ENCODE measurements at places on chromosomes 3 and 15.

DNA sequence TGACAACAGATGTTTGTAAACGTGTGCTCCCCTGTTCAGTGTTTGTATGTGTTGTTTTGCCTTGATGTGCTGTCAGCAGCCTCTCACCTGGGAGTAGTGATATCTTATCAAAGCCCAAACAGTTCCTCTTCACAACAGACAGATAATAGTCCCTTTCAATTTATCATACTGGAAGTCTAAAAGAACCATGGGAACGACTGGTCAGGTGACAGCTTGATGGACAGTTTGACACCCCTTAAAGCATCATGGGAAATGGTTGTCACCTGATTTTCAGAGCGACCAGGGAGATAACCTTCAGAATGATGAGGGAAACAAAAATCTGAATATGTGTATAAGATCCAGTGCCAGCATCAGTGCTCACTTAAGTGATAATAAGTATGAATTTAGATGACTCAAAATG, 146.3 kb upstream of the SOX2 start:
- DNase-seq, result no peak

DNA sequence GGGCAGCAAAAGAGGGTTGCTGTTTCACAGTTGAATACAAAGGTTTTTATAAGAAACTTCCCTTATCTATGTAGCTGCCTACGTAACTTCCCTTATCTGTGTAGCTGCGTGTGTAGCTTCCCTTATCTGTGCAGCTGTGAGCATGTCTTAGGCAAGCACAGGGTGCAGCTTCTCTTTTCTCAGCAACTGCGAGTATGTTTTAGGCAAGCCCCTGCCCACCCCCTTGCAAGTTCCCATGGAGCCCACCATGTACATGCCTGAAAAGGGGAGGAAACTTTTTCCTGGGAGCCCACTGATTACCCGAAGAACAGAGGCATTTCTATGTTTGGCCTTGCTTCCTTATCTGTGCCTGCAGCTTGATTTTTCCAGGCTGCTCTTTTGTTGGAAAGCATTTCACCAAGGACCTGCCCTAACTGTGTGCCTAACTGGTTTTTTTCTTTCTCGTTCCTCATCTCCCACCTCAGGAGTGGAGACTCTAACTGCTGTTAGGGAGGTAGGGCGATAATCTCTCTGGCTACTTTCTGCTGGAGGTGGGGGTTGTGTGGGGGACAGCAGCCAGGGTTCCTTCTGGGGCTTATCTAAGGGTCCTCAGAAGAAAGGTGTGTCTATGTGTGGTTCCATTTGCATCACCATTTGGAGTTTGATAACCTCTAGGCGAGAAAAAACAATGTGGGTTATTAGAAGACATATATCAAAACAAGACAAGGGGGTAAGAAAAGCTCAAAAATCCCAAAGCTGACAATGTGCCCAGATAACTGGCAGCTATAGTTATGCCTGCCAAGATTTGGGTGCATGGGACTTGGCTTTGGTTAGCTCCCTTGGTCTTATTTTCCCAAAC, 26.0 kb downstream of the SORD start:
- DNase-seq, result no peak

DNA sequence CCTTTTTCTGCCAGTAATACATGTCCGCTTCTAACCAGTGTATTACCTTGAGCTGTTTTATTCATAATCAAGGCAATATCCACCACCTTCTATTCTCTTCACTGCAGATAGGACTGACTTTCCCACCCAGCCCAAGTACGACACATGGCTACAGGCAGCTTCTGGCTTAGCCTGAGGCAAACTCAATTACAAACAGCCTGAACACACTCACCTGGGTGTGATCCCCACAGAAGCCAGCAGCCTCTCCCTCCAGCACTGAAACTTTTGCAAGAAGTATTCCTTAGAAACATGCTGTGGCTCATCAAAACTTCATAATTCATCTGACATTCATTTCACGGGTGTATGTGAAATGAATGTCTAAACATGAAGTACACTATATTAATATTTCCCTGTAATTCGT, 13.5 kb upstream of the KCNMB3 start:
- DNase-seq, result no peak

GRCh38 chr15:76328106-76328696, 8.4 kb upstream of the ISL2 start:
- no peak for DNase-seq

- DNase-seq, result no peak
Measured at GRCh38 chr3:45596290-45596791, 1.8 kb downstream of the LIMD1 start.

DNA sequence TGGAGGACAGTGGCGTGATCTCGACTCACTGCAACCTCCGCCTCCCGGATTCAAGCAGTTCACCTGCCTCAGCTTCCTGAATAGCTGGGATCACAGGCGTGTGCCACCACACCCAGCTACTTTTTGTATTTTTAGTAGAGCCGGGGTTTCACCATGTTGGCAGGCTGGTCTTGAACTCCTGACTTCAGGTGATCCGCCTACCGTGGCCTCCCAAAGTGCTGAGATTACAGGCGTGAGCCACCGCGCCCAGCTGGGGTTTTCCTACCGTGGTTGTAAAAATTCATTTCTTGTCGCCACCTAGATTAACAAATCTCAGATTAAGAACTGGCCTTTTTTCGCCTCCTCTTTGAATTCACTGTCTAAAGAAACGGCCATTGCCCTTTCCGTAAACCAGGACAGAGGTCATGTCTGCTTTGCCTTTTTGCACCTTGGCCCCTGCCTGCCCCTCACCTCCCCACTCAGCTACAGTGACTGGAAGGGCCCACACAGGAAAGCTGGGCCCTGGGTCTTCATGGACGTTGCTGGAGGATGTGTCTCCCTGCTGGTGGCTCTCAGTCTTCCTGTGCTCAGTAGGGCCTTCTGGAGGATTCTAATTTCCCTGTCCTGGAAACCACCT, 17.2 kb downstream of the ZNF710 start:
- no peak for DNase-seq

DNA sequence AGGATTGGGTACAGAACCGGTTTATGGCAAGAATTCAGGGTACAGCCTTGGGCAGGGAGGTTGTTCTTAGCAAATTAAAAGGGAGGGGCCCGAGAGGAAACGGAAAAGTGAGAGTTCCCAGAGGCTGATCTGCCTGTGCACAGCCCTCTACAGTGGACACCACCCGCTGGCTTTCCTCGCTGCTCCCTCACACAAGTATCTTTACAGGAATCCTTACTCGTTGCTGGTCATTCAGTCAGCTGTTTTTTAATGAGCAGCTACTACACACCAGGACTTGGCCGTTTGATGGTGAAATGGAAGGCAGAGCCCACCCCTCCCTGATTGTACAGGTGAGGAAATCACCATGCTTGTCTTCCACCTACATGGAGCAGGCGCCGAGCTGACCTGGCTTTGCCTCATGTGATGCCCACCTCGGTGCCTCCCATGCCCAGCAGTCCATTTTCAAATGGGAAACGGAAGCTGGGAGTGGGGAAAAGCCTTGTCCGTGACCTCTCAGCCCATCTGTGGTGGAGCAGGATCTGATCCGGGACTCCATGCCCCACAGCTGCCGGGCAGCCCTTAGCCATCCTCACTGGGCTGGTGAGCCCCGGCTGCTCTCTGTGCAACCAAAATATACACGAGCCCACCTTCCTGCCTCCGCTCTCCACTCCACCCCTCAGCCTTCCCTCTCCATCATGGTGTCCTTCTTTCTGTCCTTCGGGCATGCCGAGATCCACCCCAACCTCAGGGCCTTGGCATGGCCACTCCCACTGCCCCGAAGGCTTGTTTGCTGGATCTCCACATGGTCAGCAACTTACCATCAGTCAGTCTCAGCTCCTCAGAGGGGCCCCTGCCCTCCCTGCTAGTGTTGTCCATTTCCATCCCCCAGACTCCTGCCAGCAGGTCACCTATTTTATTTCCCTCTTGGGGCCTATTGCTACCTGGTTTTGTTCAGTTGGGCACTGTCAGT, 33.3 kb upstream of the FGD5 start:
- no peak for DNase-seq

DNA sequence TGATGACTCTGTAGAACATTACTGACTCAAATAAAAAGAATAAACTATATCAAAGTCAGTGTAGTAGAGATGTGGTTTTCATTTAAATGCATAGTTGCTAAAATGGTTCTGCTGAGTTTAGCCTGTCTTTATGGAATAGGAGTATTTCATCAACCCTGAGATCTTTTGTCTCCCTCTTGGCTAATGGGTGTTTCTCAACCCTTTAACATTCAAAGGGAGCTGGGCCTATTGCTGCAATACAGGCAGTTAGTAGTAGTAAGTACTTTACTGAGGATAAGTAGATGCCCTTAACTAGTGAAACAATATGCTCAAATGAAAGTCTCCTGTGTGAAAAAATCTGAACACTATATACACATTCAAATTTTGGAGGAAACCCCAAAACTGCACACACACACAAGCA, 184.7 kb upstream of the TTC14 start:
- DNase-seq, result no peak

DNA sequence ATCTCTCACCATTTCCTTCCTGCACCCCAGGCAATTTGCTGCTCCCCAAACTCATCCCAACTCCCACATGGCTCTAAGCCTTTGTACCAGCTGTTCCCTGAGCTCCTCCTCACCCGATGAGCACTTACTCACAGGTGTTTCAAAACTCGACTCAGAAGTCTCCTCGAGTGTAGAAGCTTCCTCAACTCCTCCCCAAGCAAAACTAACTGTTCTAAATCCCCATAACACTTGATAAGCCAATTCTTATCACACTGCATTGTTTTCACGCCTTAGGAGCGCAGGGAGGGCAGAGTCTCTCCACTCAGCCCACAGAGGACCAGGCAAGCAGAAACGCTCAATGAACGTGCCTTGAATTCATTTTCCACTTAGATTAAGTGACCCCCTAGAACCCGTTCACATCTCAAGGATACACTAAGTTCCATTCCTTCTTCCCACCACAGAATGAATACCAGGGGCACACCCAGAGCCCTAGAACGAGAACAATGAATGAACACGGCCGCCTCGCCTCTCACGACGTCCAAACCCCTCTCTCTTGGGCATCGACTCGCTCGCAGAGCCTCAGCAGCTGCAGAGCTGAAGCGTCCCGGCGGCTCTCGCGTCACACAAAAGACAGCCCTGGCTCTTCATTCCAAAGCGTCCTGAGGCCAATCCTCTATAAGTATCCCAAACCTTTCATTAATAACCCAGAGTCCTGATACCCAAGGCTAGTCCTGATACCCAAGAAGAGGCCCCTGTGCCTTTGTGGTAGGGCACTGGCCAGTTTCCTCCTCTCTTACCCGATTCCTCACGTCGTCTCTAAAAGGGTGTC, 1.1 kb downstream of the RAF1 start:
- DNase-seq, result no peak

DNA sequence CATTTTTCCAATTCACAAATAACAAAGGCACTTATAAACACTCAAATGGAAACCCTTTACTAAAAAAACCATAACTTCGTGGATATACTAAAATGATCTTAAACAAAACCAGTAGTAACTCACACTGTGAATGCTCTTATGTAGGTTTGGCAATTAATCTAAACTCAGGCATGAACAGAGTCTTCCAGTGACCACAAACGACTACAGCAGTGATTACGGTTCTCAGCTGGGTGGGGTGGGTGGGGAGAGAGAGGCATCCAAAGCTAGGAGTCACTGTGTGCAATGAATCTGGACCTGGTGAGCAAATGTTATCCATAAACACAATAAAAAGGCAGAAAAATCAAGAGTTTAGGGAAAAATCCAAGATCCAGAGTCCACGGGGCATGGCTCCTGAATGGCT, 21.3 kb downstream of the SLC12A8 start:
- peak; percentile 36 for DNase-seq

Measured in fibroblast of skin of left biceps (primary cell).